ENCODE measurements at places on chromosomes 4 and X. TPM values are rescaled to one million over a fixed set of nuclear protein-coding genes. Genes with fewer than 3 reads are reported as not detected.
A peak's percentile ranks its signal among the peaks of the same experiment; 100 is the strongest.

- H3K36me3 ChIP-seq: no peaks in the 10 kb centered on the region
- H3K27ac ChIP-seq: no peak overlapping the region
- DNase-seq: no peak
- no peak overlapping the region for H3K4me3 ChIP-seq
- peaks cover 5% of the 10 kb centered on the region for H3K4me1 ChIP-seq
Measured at GRCh38 chr4:170139764-170140163, 50.0 kb upstream of the AADAT start.

The TMPRSS11B gene
- total RNA-seq: not detected

The DRP2 gene
- total RNA-seq: not detected

The IL9R gene
- total RNA-seq: 2.4 TPM

GRCh38 chr4:128635141-128635954, 174.2 kb upstream of the JADE1 start:
- H3K27me3 ChIP-seq: no peaks in the 10 kb centered on the region
- H3K27ac ChIP-seq: no peak overlapping the region
- no peak overlapping the region for H3K4me3 ChIP-seq

DNA sequence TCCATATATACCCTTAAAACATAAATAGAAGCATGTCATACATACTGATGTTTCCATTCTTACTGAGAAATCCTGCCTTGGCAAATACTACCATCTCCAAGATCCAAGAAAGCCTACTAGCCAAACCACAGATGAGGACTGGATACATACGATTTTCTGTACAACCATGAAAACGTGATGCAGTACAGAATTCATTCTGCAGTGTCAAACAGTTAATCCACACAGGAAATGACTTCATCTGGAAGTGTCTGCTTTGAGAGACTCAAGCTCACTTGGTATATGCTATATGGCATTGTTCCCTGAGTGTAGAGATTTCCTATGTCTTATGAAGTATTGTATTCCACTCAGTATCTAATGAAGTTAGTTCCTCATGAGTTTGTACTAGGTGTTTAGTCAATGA, 94.3 kb downstream of the CT47B1 start:
- no peak for DNase-seq
- no peak overlapping the region for H3K27ac ChIP-seq
- H3K27me3 ChIP-seq: no peaks in the 10 kb centered on the region
- H3K36me3 ChIP-seq: no peaks in the 10 kb centered on the region

The CXorf65 gene
- total RNA-seq: 39.6 TPM

DNA sequence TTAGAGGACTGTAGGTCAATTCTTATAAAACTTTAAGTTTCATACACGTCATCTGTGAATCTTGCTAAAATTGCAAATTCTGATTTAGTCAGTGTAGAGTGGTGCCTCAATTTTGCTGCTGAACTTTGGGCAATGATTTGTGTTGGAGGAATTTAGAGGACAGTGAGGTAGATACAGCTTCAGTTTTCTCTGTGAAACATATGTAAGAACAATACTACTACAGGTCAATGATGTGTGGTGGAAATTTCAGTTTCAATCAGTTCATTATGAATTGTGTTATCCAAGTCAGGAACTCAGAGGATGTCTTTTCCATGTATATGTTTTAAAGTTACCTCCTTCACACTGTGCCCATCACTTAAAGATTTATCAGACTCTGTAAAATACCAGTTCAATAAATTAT, 1597.8 kb upstream of the PCDH10 start:
- no peak overlapping the region for H3K4me3 ChIP-seq
- H3K27ac ChIP-seq: no peak overlapping the region

DNA sequence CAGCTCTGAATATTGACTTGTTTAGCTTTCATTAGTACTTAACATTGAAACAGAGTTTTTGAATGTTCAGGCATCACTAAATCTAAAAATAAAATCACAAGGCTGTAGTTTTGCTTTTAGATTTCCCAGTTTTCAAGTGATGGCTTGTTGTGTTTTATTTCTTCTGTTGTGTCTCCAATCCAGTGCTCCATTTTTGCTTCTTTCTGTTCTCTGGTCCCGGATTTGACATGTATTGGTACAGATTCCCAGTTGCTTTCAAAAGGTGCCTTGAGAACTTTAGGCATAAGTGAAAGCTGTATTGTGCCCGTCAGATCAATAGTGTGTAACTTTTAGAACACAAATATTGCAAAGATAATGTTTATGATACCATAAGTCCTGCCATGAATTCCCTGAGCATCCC, 53.2 kb downstream of the ARHGAP10 start:
- no peak overlapping the region for H3K4me3 ChIP-seq
- H3K27ac ChIP-seq: no peak overlapping the region
- H3K27me3 ChIP-seq: no peaks in the 10 kb centered on the region

DNA sequence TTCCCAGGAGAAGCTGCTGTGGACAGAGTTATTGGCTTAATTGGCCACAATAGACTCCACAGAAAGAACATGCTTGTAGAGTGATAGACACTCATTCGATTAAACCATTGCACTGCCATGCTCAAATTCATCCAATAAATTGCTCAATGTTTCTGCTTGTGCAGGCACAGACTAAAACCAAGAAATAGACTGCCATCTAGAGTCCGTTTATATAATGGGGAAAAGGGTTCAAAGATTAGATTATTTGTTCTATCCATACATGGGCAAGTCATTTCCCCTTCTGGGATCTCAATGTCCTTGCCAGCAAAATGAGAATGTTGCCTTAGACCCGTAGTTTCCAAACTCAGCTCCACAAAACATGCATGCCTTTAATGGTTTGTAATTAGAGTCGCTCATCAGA, 8.7 kb downstream of the SMIM10 start:
- H3K4me1 ChIP-seq: peaks cover 14% of the 10 kb centered on the region
- H3K27ac ChIP-seq: no peak overlapping the region
- H3K36me3 ChIP-seq: no peaks in the 10 kb centered on the region
- no peak overlapping the region for H3K4me3 ChIP-seq
- no peaks in the 10 kb centered on the region for H3K27me3 ChIP-seq

- H3K4me1 ChIP-seq: no peaks in the 10 kb centered on the region
- H3K27me3 ChIP-seq: no peaks in the 10 kb centered on the region
- DNase-seq: no peak
- H3K27ac ChIP-seq: no peak overlapping the region
- H3K4me3 ChIP-seq: no peak overlapping the region
Measured at GRCh38 chrX:108584617-108585211, 145.1 kb downstream of the COL4A5 start.

- no peak overlapping the region for H3K4me3 ChIP-seq
- H3K27ac ChIP-seq: no peak overlapping the region
Measured at GRCh38 chr4:130154901-130155300, 1058.9 kb downstream of the C4orf33 start.

DNA sequence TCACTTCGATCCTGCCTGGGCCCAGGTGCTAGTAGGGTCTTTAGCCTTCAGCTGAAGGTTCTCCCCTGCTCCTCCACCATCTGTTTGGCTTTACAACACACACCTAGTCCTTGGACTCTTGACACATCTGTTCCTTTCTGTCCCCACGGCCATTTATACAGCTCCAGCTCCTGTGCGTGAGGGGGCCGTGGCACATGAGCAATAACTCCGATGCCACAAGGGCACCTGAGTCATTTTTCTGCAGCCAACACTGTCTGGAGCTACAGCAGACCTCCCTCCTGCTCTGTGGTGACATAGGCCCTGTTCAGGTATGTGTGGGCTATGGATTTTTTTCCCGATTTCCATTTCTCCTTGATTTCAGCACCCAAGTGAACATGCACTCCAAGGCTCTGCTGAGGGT, 44.7 kb upstream of the BCOR start:
- no peak for DNase-seq
- H3K36me3 ChIP-seq: no peaks in the 10 kb centered on the region
- no peak overlapping the region for H3K27ac ChIP-seq
- H3K27me3 ChIP-seq: no peaks in the 10 kb centered on the region
- H3K4me3 ChIP-seq: no peak overlapping the region

GRCh38 chrX:39866229-39866628, 231.5 kb downstream of the BCOR start:
- H3K36me3 ChIP-seq: no peaks in the 10 kb centered on the region
- DNase-seq: no peak
- H3K4me1 ChIP-seq: peaks cover 9% of the 10 kb centered on the region

The PDS5A gene
- 99.8 TPM for total RNA-seq

- no peaks in the 10 kb centered on the region for H3K36me3 ChIP-seq
- H3K27ac ChIP-seq: no peak overlapping the region
- no peaks in the 10 kb centered on the region for H3K27me3 ChIP-seq
- H3K4me3 ChIP-seq: no peak overlapping the region
- DNase-seq: no peak
Measured at GRCh38 chr4:115873048-115873447, 759.6 kb upstream of the NDST4 start.

GRCh38 chrX:46477435-46477834, 67.8 kb downstream of the ZNF674 start:
- DNase-seq: no peak
- H3K4me3 ChIP-seq: no peak overlapping the region
- no peaks in the 10 kb centered on the region for H3K4me1 ChIP-seq
- no peaks in the 10 kb centered on the region for H3K27me3 ChIP-seq

The CXorf51A gene
- total RNA-seq: not detected

DNA sequence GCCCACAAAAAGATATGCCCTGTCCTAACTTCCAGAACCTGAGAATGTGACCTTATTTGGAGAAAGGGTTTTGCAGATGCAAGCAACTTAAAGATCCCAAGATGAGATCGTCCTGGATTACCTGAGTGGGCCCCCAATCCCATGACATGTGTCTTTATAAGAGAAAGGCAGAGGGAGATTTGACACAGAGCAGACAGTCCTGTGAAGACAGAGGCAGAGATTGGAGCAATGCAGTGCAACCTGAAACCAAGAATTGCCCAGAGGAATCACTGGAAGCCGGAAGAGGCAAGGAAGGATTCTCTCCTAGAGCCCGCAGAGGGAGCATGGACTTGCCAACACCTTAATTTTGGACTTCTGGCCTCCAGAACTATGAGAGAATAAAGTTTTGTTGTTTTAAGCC, 171.5 kb downstream of the SMIM20 start:
- H3K36me3 ChIP-seq: peaks cover under 1% of the 10 kb centered on the region
- peaks cover 9% of the 10 kb centered on the region for H3K4me1 ChIP-seq
- peaks cover 7% of the 10 kb centered on the region for H3K27me3 ChIP-seq
- no peak overlapping the region for H3K4me3 ChIP-seq
- H3K27ac ChIP-seq: no peak overlapping the region
- no peak for DNase-seq

- H3K4me3 ChIP-seq: no peak overlapping the region
- no peak overlapping the region for H3K27ac ChIP-seq
- H3K36me3 ChIP-seq: no peaks in the 10 kb centered on the region
- DNase-seq: no peak
- no peaks in the 10 kb centered on the region for H3K27me3 ChIP-seq
Measured at GRCh38 chrX:145190801-145191389, 56.4 kb upstream of the SPANXN1 start.

The GAB3 gene
- 9.9 TPM for total RNA-seq

DNA sequence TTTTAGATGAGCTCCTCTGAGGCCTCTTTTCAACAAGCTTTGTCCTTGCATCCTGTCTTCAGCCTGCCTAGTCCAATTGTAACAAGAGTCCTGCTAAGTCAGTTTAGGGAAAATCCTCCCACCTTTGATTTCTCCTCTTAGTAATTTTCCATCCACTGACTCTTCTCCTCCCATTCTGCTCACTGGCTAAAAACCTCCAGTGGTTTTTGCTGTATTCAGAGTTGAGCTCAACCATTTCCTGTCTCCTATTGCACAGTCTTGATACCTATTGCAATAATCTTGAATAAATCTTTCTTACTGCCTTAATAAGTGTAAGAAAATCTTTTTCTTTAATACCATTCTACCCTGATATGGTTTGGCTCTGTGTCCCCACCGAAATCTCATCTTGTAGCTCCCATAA, 117.8 kb upstream of the ENPP6 start:
- H3K27me3 ChIP-seq: no peaks in the 10 kb centered on the region
- H3K4me3 ChIP-seq: no peak overlapping the region
- no peak for DNase-seq
- H3K36me3 ChIP-seq: no peaks in the 10 kb centered on the region

DNA sequence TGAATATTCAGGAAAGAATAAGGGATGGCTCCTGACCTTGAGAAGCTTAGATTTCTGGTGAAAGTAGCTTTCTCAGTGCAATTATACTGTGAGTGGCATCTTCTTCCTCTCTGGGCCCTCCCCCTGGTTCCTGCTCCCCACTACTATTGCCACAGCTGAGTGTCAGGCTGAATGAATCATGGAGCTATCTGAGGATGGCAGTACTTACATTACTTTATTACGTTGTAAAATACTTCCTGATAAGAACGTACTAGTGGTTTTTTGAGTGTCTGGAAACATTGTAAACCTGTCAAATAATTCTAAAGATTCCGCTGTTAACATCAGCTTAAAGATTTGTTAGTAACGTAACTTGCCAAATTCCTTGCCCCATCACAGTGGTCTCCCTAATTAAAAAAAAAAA, 36.2 kb downstream of the ARHGAP10 start:
- no peak for DNase-seq
- peaks cover 5% of the 10 kb centered on the region for H3K4me1 ChIP-seq

DNA sequence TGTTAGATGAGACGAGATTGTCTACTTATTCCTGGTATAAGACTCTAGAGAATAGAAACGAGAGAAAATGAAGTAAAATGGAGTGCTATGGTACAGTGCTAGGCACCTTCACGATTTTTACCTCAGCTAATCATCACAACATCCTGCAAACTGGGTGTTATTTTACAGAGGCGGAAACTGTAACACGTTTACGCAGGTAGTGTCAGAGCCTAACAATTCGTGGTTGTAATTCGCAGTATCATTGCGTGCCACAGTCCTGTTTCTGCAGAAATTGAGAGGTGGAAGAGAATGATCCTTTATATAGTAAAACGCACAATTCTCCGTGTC, 383 bp upstream of the TBC1D19 start:
- H3K27me3 ChIP-seq: peaks cover 2% of the 10 kb centered on the region
- peak overlapping the region; percentile 96 for H3K27ac ChIP-seq
- no peak for DNase-seq

DNA sequence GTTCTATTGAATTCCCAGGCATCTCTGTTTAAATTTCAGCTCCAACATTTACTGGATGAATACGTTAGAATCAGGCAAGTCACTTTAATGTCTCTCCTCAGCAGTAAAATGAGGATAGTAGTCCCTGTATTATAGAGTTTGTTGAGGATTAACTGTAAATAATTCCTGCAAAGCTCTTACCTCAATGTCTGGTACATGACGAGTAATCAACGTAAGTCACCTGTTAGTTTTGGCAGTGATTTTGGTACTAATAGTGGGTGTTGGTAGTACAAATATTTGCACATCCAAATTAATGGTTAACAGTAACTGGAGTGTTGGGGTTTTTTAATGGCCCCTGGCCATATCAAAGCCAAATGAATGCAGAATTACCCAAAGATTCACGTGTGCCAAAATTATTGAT, 189.8 kb upstream of the GALNT7 start:
- no peak overlapping the region for H3K4me3 ChIP-seq
- peaks cover 8% of the 10 kb centered on the region for H3K27me3 ChIP-seq
- H3K36me3 ChIP-seq: no peaks in the 10 kb centered on the region
- H3K27ac ChIP-seq: no peak overlapping the region
- DNase-seq: no peak

- DNase-seq: no peak
- no peaks in the 10 kb centered on the region for H3K4me1 ChIP-seq
- no peak overlapping the region for H3K27ac ChIP-seq
- no peaks in the 10 kb centered on the region for H3K36me3 ChIP-seq
- H3K4me3 ChIP-seq: no peak overlapping the region
- no peaks in the 10 kb centered on the region for H3K27me3 ChIP-seq
Measured at GRCh38 chrX:95056901-95057300, 1382.9 kb downstream of the FAM133A start.

Measured in naive thymus-derived CD8-positive, alpha-beta T cell (primary cell).